ENCODE measurements at places on chromosomes 16 and 17.

- peaks cover 3% of the 10 kb centered on the region for H3K4me1 ChIP-seq
- no peaks in the 10 kb centered on the region for H3K27me3 ChIP-seq
- H3K4me3 ChIP-seq = no peak overlapping the region
- DNase-seq = no peak
- H3K36me3 ChIP-seq = no peaks in the 10 kb centered on the region
- H3K27ac ChIP-seq = no peak overlapping the region
Observed at GRCh38 chr17:1582374-1582773, 19.8 kb upstream of the PITPNA start.

GRCh38 chr17:41822216-41823140 lies 9.7 kb downstream of the FKBP10 start:
- DNase-seq = no peak
- H3K4me1 ChIP-seq = no peaks in the 10 kb centered on the region
- no peaks in the 10 kb centered on the region for H3K36me3 ChIP-seq
- no peaks in the 10 kb centered on the region for H3K27me3 ChIP-seq

- H3K4me3 ChIP-seq = no peak overlapping the region
- H3K36me3 ChIP-seq = peaks cover 1% of the 10 kb centered on the region
- DNase-seq = no peak
- no peaks in the 10 kb centered on the region for H3K4me1 ChIP-seq
Observed at GRCh38 chr17:75922173-75922961, 17.7 kb upstream of the MRPL38 start.

DNA sequence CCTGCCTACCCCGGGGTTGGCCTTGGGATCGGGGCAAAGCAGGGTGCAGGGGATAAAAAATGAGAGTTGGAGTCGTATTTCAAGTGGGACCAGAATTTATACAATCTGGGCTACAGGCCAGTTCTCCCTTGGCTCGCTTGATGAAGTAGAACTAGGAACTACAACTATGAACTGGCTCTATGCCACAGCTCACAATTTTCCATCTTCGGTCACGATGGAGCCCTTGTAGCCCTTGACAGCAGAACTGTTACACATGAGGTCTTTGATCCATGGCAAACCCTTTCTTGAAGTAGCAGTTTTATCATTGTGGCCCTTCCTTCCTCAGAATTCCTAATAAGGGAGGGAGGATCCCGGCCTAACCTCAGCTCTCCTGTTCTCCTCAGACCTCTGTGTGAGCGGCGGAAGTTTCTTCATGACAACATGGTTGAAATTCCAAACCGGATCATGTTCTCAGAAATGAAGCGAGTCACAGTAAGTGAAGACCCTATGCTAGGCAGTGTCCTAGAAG lies 17.1 kb downstream of the LIG3 start:
- H3K4me3 ChIP-seq = no peak overlapping the region
- H3K27me3 ChIP-seq = no peaks in the 10 kb centered on the region
- H3K4me1 ChIP-seq = peaks cover 3% of the 10 kb centered on the region
- H3K27ac ChIP-seq = no peak overlapping the region
- H3K36me3 ChIP-seq = peaks cover 8% of the 10 kb centered on the region
- DNase-seq = no peak

DNA sequence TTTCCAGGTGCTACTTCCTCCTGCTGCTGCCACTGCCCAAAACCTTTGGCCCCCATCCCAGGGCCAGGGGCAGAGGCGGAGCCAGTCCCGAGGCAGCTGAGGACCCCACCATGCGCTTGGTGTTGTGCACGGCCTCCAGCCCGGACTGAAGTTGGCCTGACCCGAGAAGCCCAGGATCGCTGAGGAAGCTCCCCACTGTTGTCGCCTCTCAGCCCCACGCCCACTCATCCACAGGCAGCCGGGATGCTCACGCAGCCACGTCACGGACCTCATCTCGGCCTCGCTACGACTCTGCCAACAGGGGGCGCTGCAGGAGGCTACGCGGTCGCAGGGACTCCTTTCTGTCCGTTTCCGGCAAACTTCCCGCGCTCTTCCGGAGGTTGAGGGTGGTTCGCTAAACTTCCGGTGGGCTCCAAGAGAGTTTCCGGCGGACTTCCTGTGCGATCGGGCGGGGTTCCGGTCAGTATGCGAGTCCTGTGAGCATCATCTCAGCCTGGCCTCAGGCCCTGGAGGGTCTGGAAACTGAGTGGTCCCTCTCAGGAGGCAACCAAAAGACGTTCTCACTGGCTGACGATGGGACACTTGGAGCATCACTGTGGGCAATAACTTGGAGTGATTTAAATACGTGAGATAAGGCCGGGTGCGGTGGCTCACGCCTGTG lies 12.4 kb downstream of the ZG16B start:
- peaks cover 5% of the 10 kb centered on the region for H3K36me3 ChIP-seq
- no peaks in the 10 kb centered on the region for H3K27me3 ChIP-seq
- H3K27ac ChIP-seq = peak overlapping the region; percentile 87
- peak; percentile 87 for DNase-seq
- peaks cover 34% of the 10 kb centered on the region for H3K4me1 ChIP-seq

DNA sequence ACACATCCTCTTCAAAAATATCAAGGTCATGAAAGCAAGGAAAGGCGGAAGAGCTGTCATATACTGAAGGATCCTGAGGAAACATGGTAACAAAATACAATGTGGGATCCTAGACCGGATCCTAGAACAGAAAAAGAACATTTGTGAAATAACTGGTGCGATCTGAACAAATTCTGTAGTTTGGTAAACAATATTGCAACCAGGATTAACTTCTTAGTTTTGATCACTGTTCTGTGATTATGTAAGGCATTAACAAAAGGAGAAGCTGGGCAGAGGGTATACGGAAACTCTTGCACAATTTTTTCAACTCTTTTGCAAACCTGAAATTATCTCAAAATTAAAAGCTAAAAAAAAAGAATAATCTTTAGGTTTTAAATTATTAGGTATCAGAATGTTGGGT lies 109.7 kb downstream of the TRIM37 start:
- peaks cover 16% of the 10 kb centered on the region for H3K4me1 ChIP-seq
- no peak overlapping the region for H3K27ac ChIP-seq
- H3K4me3 ChIP-seq = no peak overlapping the region
- H3K36me3 ChIP-seq = peaks cover 23% of the 10 kb centered on the region
- no peaks in the 10 kb centered on the region for H3K27me3 ChIP-seq

DNA sequence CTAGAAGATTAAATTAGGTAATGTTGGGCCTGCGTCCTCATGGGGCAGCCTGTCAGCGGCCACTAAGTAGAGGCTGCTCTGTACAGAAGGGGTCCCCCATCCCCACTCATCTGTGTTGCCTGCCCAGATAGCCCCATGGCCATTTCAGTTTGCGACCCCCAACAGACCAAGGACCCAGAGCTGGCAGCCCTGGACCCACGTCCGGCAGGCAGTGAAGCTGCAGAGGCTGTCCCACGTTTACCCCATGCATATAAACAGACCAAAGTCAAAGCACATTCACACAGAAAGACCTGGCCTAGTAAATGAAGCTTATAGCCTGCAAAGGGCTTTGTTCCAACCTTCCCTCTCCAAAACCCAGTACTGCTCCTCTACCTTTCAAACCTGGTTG lies 4.6 kb downstream of the PDF start:
- H3K36me3 ChIP-seq = peaks cover 58% of the 10 kb centered on the region
- H3K4me3 ChIP-seq = peak overlapping the region; percentile 36
- H3K27me3 ChIP-seq = no peaks in the 10 kb centered on the region

DNA sequence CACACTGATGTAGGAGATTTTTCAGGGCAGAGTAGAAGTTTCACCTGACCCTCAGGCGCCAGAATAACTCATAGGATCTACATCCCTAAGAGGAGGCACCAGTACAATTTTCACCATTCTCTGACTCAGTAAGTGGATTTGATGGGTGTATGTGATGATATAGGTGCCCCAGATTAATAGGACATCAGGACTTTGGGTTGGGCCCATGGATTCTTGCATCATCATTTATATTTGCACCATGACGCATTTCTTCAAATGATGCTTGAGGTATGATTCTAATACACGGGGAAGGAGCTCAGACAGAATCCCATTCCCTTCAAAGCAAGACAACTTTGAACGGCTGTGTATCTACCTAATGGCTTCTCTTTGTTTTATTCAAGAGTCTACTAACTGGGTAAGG lies 173.2 kb downstream of the TMEM114 start:
- no peak for DNase-seq
- no peaks in the 10 kb centered on the region for H3K4me1 ChIP-seq
- H3K36me3 ChIP-seq = no peaks in the 10 kb centered on the region
- H3K27ac ChIP-seq = no peak overlapping the region

DNA sequence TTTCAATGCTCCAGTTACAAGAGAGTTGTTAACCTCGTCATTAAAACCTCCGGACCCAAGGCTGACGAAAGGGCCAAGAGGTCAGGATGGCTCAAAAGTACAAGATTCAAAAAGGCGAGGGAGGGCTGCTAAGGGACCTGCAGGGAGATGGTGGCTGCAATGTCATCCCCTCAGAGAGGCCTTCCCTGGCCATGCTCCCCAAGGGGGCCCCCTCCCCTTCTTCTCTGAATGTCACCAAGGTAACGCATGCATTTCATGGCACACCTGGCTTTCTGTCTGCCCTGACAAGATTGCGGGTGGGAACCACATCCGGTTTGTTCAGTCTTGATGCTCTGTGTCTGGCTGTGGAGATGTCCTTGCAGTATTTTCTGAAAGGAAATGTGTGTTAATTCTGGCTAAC lies 89.9 kb downstream of the C16orf78 start:
- peaks cover 39% of the 10 kb centered on the region for H3K4me1 ChIP-seq
- H3K4me3 ChIP-seq = no peak overlapping the region

DNA sequence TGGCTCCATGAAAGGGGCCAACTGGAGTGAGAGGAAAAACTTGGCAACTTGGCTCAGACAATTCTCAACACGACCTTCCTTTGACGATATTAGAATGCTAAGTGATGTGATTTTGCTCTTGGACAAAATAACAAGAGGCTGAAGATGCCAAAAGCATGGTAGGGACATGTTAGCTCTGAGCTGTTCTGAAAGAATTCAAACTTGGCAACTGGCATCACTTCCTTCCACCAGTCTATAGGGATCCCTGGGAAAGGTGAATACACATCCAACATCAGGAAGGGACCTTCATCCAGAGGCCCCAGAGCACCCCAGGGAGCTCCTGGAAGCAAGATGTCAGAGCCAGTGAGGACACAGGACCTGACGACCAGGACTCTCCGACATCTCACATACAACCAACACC lies 4.3 kb downstream of the KRT37 start:
- peaks cover 7% of the 10 kb centered on the region for H3K4me1 ChIP-seq
- H3K27ac ChIP-seq = no peak overlapping the region
- H3K27me3 ChIP-seq = no peaks in the 10 kb centered on the region
- DNase-seq = no peak
- H3K4me3 ChIP-seq = no peak overlapping the region

DNA sequence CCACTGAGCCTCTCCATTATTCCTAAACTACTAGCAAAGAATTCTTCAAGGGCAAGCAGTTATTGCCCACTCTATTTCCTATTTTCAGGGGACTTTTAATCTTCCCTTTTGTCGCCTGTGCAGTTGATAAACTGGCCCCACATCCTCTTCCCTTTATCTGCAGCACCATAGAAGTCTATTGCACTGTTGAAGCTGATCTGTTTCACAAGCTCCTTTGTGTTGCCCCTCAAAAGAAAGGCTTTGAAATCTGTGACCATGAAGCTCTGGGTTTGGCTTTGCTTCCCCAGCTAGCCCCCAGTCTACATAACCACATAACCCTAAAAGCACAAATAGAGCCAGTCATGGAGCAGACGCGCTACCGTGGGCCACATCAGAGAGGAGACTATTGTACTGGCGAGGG lies 37.1 kb downstream of the CDRT15 start:
- peaks cover 64% of the 10 kb centered on the region for H3K36me3 ChIP-seq
- H3K27me3 ChIP-seq = no peaks in the 10 kb centered on the region
- no peak overlapping the region for H3K4me3 ChIP-seq
- peak overlapping the region; percentile 39 for H3K27ac ChIP-seq
- DNase-seq = no peak
- H3K4me1 ChIP-seq = peaks cover 97% of the 10 kb centered on the region

DNA sequence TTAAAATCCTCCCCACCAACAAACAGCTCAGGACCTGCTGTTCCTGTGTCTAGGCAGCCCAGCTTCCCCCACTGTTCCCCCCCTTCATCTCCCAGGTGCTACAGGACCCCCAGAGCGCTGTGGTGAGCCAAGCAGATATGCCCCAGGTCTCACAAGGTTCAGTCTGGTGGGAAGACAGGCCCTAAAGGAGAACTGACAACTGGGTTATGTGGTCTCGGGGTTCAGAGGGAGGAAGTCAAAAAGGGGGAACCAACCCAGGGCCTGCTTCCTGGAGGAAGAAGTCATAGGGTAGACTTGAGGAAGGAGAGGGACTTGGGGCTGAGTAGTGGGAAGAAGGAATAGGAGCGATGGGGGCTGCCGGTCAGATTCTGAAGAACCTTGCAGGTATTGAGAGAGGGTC lies 2.6 kb downstream of the RIPOR1 start:
- H3K4me3 ChIP-seq = no peak overlapping the region
- no peaks in the 10 kb centered on the region for H3K36me3 ChIP-seq
- DNase-seq = no peak

- H3K27me3 ChIP-seq = no peaks in the 10 kb centered on the region
- H3K36me3 ChIP-seq = no peaks in the 10 kb centered on the region
- no peaks in the 10 kb centered on the region for H3K4me1 ChIP-seq
- DNase-seq = no peak
- peak within 1 kb of the TSS; percentile 78 for H3K27ac ChIP-seq
- H3K4me3 ChIP-seq = peak within 1 kb of the TSS; percentile 69
Observed at GRCh38 chr16:1430759-1431496, at the start of gene PERCC1. Gene PERCC1 (plus strand): TSS chr16:1431078. CDS start chr16:1432594, 1,516 bp downstream.

GRCh38 chr17:16466407-16466806 lies 25.6 kb downstream of the LRRC75A start:
- no peak overlapping the region for H3K4me3 ChIP-seq
- H3K27ac ChIP-seq = no peak overlapping the region
- no peaks in the 10 kb centered on the region for H3K27me3 ChIP-seq
- DNase-seq = no peak
- H3K36me3 ChIP-seq = no peaks in the 10 kb centered on the region
- H3K4me1 ChIP-seq = no peaks in the 10 kb centered on the region

GRCh38 chr17:82878527-82878926 lies 38.7 kb upstream of the ZNF750 start:
- no peak overlapping the region for H3K27ac ChIP-seq
- peaks cover 14% of the 10 kb centered on the region for H3K36me3 ChIP-seq
- no peaks in the 10 kb centered on the region for H3K27me3 ChIP-seq
- no peak for DNase-seq
- H3K4me3 ChIP-seq = no peak overlapping the region

- H3K27me3 ChIP-seq = no peaks in the 10 kb centered on the region
- no peak for DNase-seq
- no peak overlapping the region for H3K27ac ChIP-seq
- no peak overlapping the region for H3K4me3 ChIP-seq
- H3K4me1 ChIP-seq = peaks cover 2% of the 10 kb centered on the region
Observed at GRCh38 chr17:28518132-28518531, 12.0 kb downstream of the FOXN1 start.

DNA sequence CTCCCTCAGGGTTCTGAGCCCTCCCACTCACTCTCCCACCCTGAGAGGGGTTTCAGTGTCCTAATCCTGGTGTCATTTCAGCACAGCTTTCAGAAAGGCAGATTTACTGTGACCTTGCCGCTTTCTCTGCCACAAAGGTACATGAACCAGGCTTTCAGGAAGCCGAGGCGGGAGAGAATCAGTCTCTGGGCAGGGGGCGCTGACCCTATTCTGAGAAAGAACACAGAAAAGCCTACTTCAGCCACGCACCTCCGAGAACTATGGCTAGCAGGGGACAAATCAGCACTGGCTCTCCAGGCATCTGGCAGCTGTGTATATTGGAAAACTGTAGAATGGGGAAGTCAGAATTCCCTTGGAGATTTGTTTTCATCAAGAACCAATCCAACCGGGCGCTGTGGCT lies 57.7 kb upstream of the BCAR1 start:
- DNase-seq = no peak
- no peaks in the 10 kb centered on the region for H3K27me3 ChIP-seq
- no peak overlapping the region for H3K27ac ChIP-seq
- no peak overlapping the region for H3K4me3 ChIP-seq

- H3K36me3 ChIP-seq = no peaks in the 10 kb centered on the region
- no peak overlapping the region for H3K4me3 ChIP-seq
- no peaks in the 10 kb centered on the region for H3K4me1 ChIP-seq
- no peak overlapping the region for H3K27ac ChIP-seq
- DNase-seq = no peak
Observed at GRCh38 chr16:53048139-53048915, 4.4 kb downstream of the CHD9NB start.
